ENCODE measurements at places on chromosomes 13 and 19.

DNA sequence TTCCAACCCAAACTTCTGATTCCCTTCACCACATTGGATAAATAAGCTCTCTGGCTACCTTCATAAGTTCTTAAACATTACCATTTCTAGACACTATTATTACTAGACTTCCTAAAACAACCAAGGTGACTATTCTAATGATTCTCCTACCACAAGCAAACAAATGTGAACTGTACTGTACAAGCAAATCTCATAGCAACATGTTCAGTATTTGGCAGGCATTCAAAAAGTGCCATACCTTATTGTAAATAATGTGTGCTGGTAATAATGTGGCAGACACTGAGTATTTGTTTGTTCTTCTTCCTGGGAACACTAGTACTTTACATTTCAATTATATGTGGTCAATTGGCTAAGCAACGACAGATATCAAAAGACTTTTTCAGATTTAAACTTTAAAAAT, 986.0 kb upstream of the SPRY2 start:
- no peak for DNase-seq

DNA sequence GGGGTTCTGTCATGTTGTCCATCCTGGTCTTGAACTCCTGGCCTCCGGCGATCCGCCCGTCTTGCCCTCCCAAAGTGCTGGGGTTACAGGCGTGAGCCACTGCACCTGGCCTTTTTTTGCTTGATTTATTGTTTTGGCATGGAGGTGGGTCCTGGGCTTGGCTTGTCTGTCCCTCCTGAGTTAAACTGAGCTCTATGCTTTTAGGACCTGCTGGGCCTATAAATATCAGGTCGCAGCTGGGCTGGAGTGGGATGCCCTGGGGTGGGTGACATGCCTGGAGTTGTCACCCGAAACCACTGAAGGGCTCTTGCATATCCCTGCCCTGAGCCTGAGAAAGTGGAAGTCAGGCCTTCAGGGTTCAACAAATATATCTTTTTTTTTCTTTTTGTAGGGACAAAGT, 5.5 kb downstream of the ARRDC5 start:
- DNase-seq, result no peak

DNA sequence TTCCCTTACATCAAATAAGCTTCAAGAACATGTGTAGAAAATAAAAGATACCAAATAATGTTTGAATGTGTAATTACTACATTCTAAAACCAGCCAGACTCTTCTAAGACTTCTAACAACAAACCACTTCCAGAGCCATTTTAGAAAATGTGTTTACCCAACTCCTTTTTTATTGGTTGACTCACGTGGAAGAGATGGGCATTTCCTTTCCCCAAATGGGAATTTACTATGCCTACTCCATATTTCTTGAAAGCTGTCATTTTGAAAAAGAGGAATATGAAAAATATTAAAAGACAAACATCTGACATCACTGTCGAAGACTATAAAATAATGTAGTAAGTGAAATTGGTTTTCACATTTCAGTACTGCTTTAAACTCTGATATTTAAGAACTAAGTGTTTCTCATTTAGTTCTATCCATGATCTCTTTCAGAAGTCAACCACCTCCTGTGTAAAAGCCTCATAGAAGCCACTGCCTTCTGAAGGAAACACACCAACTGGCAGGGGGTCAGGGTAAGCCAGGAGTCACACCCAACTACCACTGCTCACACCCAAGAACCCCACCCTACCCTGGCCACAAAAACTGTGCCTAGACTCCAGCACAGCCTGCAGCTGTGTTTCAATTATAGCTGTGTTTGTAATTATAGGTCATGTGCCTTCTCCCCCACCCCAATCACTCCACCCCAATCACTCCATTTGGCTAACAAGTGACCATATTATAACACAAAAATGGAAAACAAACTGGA, 86.8 kb downstream of the UBL3 start:
- no peak for DNase-seq

DNA sequence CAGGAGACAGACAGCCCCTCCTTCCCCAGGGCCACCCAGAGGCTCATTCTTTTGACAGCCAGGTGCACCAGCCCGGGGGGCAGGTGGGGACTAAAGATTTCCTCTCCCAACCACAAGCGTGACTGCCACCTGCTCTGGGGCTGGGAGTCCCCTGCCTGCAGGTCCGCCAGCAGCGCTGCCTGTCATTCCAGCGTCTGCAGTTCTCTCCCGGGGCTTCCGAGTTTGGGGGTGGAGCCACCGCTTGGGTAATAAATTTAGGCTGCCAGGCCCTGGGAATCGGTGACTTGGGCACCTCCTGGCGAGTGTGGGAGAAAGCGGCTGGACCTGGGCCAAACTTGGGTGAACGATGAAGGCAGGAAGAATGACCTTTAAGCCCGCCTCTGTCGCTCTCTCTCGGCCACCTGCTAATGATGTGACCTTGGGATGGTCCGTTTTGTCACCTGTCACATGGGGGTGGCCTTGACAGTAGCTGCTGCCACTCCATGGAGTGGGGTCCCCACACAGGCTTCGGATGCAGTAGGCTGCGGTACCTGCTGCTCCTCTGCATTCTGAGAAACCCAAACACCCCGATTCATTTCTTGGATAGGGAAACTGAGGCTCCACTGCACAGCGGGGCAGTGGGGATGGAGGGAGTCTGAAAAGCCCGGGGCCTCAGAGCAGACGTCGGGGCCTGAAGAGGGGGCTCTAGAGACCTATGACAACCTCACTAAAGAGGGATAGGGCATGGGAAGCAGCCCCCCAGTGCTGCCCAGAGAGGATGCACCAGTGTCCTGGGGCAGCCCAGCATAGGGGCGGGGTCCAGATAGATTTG, 12.8 kb downstream of the FUT6 start:
- DNase-seq, result no peak

DNA sequence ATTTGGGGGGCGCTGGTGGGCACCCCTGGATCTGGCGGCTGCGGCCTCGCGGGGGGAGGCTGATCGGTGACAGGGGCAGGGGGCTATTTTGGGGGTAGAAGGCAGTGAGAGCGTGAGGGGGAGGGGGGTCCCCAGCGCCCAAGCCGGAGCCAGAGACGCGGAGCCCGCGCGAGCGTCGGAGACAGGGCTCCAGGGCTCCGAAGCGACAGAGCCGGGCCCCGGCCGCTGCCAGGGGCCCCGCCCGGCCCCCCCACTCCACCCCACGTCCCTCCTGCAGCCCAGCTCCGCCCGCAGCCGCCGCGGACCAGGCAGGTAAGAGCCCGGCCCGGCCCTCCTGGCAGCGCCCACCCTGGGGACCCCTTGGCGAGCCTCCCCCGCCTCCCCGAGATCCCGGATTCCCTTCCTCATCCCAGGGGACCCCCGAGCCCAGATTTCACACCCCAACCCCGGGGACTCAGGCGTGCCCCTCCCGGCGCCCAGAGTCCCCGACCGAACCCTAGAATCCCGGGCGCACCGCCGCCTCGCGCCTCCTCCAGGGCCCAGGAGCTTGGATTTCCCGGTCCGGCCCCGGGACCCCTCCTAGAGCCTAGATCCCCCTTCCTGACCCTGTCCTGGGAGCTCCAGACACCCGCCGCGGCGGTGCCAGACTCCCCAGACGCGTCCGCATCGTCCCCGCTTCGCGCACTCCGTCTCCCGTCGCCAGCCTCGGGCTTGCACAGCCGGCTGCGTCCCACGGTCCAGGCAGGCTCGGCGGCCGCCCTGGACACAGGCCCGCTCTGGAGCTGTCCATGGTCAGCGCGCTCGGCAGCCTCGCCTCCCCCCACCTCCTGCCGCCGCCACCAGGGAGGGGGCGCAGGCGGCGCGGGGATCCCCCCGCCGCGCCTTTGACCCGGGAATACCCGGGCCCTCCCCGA, at the start of gene PPFIA3:
PPFIA3 (plus strand) TSS at position 134 of the 914 bp plus-strand sequence. CDS start 8,330 bp downstream, outside the sequence.
- DNase-seq, result no peak

DNA sequence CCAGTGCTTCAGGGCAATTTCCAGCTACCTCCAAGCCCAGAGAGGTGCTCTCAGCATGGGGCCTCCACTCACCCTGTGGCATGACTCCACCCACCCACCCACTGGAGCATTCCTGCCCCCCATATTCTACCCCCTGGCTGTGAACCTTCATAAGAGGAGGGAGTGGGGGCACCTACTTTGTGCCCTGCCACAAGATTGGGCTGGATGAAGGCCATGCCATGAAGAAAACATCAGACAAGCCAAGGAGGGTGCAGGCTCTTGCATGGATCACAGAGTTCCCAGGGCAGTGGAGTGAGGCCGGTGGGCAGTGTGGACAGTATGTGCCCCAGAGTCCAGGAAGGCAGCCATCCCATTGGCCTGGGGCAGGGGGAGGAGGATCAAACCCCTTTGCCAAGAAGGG, 97.8 kb downstream of the UQCRFS1 start:
- DNase-seq, result no peak

- DNase-seq, result no peak
Measured at GRCh38 chr19:42111811-42112210, 20.4 kb downstream of the POU2F2 start.

- no peak for DNase-seq
Measured at GRCh38 chr13:51541809-51542258, 42.4 kb upstream of the WDFY2 start.

- DNase-seq, result no peak
Measured at GRCh38 chr13:112894673-112895481, 74.1 kb upstream of the MCF2L start.

All from stimulated activated CD4-positive, alpha-beta T cell treated with anti-CD3 and anti-CD28 coated beads, TNF-alpha, amount 100 ng/mL, for 1 hour (primary cell).